NCI-H526 (cell line): ENCODE measurements at places on chromosomes 1 and 21.

DNA sequence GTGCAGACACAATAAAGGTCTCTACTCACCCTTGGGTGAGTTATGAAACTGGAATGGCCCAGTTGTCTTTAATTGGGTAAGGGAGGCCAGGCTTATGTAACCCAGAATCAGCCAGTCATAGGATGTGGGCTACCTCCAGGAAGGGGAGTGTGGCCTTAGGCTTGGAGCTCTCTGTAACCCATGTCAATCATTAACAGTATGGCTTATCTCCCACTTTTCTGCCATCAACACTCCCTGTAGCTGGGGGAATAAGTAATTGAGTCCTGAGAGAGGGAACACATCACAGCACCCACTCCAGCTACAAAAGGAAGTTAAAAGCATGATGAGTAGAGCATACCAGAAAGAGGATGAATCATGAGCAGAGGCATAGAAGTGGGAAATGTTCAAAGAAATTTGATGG is 327.0 kb upstream of the DUSP10 start:
- DNase-seq, result no peak

GRCh38 chr1:100377590-100378361 is 25.5 kb downstream of the CDC14A start:
- no peak for DNase-seq

DNA sequence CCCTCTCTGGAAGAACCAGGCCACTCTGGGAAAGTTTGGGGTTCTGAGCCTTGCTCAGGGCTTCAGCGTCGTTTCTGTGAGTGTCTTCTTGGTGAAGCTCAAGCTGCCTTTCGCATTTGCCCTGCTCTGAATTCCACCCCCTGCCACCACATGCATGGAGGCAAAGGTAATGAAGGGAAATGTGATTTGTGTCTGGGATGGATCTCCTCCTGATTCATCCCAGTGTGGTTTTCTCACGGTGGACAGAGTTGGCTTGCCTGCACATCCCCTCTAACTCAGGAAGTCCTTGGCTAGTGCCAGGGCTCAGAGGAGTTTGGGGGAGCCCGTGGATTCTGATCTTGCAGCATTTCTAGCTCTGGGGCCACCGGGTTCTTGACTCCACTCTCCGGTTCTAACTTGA is 173.6 kb upstream of the RAB4A start:
- DNase-seq, result no peak

DNA sequence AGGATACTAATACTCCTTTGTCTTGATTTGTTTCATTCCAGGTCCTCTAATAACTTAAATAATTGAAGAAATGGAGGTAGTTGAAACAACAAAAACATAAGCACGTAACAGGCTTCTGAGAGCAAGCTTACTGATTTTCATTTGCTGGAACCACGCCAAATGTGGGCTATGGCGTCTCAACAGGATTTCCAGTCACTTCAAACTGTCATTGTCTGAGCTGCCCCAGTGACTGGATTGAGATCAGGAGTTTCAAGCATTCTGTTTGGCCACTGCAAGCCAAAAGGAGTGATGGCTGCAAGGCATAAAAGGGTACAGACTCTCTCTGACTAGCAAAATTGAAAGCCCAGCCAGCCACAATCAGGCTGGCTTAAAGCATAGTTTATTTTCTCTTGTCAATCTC is 289.9 kb downstream of the DPYD start:
- DNase-seq, result no peak

- no peak for DNase-seq
These were observed 46.8 kb upstream of the ECE1 start for GRCh38 chr1:21337010-21337437.

DNA sequence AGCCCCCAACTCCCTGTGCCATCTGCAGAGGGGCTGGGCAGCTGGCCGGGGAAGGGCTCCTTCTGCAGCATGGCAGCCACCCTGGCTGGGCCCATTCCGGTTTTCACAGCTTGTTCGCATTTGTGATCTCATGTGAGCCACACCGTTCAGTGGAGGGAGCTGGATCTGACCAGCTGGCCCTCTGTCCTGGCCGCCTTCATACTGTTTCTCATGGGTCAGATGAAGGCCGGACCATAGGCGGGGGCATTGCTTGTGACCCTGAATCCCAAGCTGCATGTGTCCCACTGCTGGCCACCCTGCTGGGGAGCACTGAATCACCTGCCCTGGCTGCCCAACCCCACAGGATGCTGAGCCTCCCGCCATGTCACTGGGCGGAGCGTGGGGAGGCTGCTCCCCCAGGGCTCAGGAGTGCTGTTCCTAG is 36.4 kb upstream of the PRSS38 start:
- DNase-seq, result no peak

GRCh38 chr1:103180660-103181059 is 72.3 kb upstream of the COL11A1 start:
- DNase-seq, result no peak

DNA sequence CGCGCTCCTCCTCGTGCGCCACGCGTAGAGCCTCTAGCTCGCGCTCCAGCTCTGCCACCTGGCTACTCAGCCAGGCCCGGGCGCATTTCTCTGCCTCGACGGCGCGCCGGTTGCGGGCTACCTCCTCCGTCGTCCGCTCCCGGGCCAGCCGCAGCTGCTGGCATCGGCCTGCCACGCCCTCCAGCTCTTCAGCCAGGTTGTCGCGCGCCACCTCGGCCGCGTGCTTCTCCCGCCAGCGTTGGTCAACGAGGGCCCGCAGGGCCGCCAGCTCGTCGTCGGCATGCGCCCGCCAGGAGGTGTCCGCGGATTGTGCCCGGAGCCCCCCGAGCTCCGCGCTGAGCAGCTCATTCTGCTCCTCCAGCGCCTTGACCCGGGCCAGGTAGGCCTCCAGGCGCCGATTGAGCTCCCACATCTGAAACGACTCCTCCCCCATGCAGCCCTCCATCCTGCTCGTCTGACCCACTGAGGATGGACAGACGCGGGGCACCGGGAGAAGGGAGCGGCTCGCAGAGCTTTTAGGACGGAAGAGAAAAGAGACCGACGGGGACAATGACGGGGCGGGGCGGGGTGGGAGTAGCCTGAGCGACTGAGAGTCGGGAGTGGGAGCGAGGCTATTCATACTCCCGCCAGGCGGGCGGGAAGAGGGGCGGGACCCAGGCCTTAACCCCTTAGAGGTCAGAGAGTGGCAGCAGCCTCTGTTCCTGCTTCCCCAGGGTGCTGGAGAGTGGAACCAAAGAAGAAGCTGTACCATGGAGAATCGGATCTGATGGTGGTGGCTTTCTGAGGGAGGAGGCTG is at the start of gene NES:
Gene NES, minus strand, starts transcription at position 588 of the 796 bp plus-strand sequence. Its CDS starts 143 bp downstream, at position 445.
- DNase-seq, result peak; percentile 66

- no peak for DNase-seq
These were observed 16.5 kb downstream of the ATP1B1 start for GRCh38 chr1:169122976-169123375.

- no peak for DNase-seq
These were observed 53.1 kb downstream of the SLC19A1 start for GRCh38 chr21:45488931-45489721.

GRCh38 chr1:46812065-46812963 is 13.5 kb downstream of the CYP4B1 start:
- no peak for DNase-seq

- no peak for DNase-seq
These were observed 49.1 kb upstream of the CSF3R start for GRCh38 chr1:36531833-36532232.

DNA sequence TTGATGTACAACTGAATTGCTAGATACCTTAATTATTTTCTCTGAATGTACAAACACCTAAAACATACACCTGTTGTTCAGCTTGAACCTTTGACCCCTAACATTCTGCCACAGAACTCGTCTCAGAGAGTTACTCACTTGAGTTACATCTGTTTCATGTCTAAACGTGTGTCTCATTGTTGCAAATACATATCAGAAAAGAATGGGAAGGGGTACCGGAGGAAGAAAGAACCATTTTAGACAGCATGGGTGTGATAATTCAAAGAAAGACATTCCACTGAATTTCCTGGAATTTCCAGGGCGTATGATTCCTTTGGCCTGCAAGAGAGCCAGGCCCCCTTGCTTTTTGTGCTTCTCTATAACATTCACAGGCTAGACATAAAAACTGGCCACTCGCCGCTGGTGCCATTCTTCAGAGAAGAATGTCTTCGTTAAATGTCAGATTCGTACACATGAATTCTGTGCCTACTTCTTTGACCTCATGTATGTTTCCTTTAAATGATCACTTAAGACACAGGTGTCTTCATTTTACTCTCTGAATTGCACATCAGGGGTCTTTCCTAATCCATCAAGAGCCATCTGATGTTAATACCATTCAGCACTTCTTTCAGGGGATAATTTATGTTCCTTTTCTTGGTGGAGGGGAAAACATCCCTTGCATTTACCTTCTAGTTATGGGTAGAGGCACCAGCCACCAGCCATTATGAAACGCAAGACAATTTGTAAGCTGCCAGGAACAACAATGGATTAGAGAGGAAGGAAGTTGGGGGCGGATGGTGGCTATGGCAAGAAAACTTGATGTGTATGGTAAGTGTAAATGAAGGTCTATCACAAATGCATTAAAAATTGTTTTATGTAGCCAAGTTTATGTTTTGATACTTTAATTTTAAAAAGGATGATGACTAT is 12.7 kb downstream of the ATF3 start:
- DNase-seq, result no peak

DNA sequence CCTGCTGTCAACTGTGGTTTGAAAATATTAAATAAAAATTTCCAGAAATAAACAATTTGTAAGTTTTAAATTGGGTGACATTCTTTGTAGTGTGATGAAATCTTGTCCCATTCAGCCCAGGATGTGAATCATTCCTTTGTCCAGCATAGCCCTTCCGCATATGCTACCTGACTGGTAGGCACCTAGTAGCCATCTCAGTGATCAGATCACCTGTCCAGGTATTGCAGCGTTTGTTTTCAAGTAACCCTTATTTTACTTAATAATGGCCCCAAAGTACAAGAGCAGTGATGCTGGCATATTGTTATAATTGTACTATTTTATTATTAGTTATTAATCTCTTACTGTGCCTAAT is 351.6 kb upstream of the B3GALT2 start:
- no peak for DNase-seq

DNA sequence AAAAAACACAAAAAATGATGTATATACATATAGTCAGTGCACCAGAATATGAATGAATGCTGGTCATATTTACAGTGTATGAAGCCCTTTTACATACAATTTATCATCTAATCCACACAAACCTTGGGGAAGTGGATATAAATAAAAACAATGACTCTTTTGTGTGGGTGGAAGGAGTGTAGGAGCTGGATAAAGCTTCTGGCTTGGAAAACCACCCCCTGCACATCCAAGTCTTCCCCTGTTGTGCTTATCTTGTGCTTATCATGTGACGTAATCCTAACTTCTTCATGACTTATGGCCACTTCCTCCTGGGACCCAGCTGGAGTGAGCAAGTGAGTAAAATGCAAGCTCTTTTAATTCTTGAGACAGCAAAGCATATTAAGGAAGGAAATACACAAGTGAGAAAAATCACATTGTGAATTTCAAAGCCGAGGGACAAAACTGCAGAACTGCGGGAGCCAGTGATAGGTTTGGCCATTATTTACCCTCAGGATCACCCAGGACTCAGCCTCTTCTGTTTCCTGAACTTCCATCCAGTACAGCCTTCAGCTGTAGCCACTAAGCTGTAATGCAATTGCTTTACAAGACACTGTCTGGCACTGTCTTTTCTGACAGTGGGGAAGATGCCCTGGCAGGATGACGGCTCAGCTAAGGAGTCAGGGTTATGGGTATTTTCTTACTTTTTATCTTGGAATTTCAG is 104.0 kb upstream of the PPM1J start:
- no peak for DNase-seq

GRCh38 chr1:22250724-22251123 is 107.8 kb upstream of the WNT4 start:
- no peak for DNase-seq

GRCh38 chr1:155321639-155322503 is 1.2 kb downstream of the RUSC1 start:
- DNase-seq, result peak; percentile 69

- DNase-seq, result peak; percentile 54
These were observed 54.4 kb upstream of the A3GALT2 start for GRCh38 chr1:33375316-33375715.

DNA sequence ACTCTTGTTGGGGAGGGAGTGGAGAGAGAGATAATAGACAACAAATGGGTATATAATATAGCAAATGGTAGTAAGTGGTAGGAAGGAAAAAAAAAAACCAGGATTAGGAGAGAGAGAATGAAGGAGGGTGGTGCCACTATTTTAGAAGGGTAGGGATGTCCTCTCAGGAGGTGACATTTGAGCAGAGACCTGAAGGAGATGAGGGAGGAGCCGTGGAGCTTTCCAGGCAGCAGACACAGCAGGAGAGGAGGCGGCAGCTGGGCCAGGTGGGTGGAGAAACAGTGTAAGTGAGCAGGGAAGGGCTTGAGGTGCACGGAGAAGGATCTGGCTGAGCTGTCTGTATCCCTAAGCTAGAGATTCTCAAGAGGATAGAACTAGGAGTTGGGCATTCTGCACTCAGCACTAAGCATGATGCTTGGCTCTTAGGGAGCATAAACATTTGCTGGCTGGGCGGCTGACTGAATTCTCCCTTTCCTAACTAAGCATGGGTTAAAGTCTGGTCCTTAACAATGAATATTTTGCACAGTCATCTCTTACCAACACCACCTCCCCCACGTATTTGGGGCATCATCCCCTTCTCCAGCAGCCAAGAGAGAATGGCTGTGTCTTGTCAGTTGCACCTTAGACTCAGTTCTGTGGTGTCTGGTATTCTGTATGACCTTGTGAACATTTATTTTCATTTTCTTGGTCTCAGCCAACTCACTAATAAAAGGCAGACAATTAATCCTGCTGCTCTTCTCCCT is 27.6 kb upstream of the SARS1 start:
- DNase-seq, result no peak

DNA sequence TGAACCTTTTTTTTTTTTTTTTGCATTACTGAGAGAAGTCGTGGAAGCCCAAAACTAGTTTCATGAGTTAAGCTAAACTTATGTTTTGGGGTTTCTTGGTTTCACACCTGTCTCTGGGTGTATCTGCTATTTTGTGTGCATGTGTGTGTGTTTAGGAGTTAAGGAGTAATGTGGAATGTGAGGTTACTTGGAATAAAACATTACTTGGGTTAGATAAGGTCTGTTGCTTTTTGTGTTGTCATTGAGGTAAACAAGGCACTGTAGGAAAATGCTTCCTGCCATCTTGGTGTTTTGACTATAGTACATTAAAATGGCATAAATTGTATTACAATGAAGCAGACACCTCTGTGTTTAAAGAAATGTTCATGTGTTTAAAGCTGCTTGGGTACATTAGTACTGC is 2.9 kb downstream of the TENT5C start:
- DNase-seq, result no peak

DNA sequence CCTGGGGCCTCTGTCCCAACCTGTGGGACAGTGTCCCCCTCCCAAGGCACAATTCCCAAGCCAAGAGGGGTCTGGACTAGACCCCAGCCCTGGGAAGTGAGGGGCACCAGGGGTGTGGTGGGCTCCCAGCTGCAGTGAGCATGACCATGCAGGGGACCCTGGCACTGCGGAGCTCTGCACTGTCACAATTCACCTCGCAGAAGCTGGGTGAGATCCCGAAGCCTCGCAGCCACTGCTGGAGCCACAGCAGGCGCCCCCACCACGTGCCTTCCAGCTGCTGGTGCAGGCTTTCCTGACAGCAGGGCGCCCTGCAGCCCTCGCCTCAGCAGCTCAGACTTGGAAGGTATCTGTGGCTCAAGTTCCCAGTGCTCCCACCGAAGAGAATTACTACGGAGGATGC is 10.0 kb upstream of the SRARP start:
- DNase-seq, result no peak
